ENCODE measurements at places on chromosomes 6 and 20. TPM values are rescaled to one million over a fixed set of nuclear protein-coding genes. Genes with fewer than 3 reads are reported as not detected.

The ARFGEF3 gene
- total RNA-seq = under 0.01 TPM

The PKIG gene
- total RNA-seq = 88.0 TPM

The RIMS4 gene
- total RNA-seq = under 0.01 TPM

The ECT2L gene
- not detected for total RNA-seq

The MUCL3 gene
- not detected for total RNA-seq

The FAM217A gene
- not detected for total RNA-seq

The C20orf96 gene
- 2.4 TPM for total RNA-seq

The OPRM1 gene
- total RNA-seq = not detected
